ENCODE measurements at places on chromosomes 5 and 9.
A peak's percentile ranks its signal among the peaks of the same experiment; 100 is the strongest.

- DNase-seq = no peak
Observed at GRCh38 chr9:135246248-135247205, 159.1 kb downstream of the OLFM1 start.

DNA sequence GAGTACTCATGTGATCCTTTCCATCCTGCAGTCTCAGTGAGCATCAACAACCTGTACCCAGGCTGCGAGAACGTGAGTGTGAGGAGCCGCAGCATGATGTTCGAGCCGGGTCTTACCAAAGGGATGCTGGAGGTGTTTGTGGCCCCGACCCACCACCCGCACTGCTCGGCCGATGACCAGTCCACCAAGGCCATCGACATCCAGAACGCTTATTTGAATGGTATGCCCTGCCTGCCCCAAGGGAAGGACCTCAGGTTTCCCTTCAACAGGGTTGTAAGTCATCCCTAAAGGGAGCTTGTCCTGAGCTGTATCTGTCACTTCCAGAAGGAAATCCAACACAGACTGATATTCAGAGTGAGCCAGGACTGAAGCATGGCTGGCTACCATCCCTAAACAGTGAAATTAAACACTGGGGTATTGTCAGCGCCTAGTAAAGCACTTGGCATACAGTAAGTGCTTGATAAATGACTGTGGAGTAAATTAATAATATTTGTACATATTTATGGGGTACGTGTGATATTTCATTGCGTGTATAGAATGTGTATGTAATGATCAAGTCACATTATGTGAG is 39.3 kb upstream of the CTSL start:
- no peak for DNase-seq

- DNase-seq = peak; percentile 1
Observed at GRCh38 chr9:36903541-36904435, 130.3 kb downstream of the PAX5 start.

GRCh38 chr9:129306318-129306973 is 128.4 kb upstream of the IER5L start:
- no peak for DNase-seq

GRCh38 chr9:37693260-37693659 is 42.5 kb downstream of the FRMPD1 start:
- no peak for DNase-seq

DNA sequence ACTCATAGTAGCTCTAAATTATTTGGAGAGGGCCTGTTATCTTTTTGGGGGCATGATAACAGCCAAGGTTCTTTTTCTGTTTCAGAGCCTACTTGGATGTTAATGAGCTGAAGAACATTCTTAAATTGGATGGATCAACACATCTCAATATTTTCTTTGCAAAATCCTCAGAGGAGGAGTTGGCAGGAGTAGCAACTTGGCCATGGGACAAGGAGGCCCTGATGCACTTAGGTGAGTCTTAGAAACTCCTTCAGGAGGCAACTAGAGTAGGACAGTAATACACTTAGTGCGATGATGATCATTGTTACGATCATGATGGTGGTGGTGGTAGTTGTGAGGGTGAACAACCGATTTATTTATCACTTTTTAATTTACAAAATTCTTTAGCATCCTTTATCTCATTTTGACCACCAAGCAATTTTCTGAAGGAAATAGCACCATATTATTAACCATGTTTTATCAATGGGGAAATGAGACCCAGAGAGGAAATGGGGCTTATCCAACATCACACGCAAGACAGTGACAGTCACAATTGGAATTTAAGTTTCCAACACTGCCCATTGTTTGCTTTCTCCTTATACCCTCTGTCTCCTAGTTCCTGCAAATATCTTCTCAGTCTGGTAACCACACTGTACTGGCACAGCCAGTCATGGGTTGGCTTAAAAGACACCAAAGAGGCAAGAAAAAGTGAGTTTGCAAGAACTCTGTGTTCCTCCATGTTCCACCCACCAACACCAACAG is 54.0 kb downstream of the PAPPA start:
- DNase-seq = no peak

DNA sequence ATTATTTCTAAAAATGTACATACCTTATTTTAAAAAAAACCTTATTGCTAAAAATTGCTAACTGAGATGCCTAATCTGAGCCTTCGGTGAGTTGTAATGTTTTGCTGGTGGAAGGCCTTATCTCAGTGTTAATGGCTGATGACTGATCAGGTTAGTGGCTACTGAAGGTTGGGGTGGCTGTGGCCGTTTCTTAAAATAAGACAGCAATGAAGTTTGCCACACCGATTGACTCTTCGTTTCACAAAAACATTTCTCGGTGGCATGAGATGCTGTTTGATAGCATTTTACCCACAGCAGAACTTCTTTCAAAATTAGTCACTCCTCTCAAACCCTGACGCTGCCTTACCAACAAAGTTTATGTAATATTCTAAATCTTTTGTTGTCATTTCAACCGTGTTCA is 14.7 kb downstream of the CENPK start:
- no peak for DNase-seq

DNA sequence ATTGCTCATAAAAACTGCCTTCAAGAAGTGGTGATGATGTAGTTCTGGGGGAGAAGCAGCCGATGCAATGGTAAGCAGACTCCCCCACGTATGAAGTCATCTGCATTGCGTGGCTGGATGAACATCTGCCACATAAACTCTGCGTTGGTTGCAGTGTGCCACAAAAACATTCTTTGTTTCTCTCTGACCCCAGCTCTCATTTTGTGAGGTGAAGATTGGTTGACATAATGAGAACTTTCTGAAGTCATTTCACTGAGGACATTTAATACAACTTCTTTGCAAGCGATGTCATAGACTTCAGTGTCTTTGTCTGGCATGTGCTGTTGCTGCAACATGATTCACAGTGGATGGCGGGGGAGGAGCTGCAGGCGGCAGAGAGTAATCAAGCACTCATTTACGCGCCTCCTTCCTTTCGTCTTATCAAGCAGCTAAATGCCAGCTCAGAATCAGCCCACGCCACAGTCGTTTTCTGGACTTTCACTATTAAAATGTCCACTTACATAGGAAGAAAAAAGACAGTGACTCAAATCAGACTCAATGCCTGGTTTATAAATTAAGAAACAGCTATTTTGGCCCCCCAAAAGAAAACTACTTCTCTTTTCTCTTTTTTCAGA is 91.5 kb upstream of the NFIL3 start:
- DNase-seq = no peak

DNA sequence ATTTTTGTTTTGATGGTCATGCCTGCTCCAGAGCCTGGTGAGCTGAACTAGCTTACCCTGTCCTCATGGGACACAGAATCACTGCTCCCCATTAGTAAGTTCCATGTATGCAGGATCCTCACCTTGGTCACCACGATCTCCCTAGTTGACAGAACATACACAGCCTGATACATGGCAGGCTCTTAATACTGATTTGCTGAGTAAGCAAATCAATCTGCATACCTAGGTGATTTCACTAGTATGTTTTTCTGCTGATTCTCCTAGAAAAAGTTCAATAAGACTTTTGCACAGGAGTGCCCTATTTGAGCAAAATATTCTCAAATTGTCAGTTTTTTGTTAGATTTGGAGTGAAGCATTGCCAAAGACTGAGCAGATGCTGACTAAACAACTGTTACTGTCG is 113.7 kb downstream of the ACER2 start:
- no peak for DNase-seq
